ENCODE measurements at places on chromosomes 3 and 15.

DNA sequence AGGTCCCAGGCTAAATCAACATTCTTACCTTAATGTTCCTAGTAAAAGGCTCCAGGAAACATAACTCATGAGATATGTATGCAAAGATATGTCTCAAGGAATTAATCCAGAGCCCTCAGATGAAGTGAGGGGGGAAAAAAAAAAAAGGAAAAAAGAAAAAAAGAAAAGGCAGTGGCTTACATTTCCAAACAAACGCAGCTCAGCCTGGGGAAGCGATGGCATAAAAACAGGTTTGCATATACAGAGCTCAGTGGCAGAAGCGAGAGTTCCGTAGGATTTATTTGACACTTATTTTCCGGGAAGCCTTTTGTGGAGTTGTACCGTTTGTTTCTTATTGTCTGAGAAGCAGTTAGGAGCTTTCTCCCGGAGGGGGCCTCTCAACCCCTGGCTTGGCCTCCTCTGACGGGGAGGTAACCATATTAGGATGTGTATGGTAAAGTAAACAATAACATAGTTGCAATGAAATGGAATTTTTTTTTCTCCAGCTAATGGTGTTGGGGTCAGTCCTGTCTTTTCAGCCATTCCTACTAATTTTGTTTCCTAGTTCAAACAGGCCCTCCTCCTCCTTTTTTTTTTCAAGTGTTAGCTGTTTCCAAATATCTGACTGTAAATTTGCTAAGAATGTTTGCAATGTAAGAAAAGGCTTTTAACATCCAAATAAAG lies 338.6 kb downstream of the FOXP1 start:
- no peak for DNase-seq

DNA sequence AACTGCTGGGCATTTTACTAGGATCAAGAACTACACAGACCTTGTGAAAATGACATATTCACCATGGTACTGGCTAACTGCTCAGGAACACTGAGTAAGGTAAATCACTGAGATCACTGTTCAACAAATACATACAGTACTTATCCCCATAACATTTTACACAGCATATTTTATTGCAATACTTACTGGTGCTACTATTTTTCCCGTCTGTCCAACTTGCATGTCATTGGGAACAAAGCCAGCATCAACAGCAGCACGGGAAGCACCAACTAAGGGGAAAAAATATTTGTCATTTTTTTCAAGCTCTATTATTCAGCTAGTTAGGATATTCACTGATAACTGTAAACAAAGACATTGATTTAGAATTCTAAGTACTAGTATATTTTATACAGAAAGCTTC lies 37.0 kb downstream of the ETFA start:
- DNase-seq, result no peak

DNA sequence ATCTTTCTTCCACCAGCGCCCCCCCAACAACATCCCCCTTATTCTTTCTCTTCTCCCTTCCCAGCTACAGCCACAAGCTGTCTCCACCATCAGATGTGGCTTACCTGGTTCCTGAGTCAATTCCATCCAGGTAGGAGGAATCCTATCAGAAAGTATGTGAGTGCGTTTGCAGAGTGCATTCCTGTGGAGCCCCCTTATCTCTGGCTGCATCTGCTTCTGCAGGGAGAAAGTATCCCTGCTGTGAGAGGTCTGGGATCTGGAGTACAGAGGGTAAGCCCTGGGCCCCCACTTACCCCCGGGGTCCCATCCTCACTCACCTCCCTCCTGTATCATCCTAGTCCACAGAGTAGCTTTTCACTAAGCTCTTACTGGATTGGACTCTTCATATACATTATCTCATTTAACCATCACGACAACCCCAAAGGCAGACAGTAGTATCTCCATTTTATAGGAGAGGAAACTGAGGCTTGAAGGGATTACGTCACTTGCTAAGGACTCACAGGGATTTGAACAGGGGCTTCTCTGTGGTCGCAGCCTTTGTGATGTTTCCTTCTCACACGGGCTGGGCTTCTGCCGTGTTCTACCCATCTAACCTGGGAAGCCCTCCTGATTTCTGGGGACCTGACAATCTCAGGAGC lies 22.2 kb upstream of the MAGEF1 start:
- no peak for DNase-seq

DNA sequence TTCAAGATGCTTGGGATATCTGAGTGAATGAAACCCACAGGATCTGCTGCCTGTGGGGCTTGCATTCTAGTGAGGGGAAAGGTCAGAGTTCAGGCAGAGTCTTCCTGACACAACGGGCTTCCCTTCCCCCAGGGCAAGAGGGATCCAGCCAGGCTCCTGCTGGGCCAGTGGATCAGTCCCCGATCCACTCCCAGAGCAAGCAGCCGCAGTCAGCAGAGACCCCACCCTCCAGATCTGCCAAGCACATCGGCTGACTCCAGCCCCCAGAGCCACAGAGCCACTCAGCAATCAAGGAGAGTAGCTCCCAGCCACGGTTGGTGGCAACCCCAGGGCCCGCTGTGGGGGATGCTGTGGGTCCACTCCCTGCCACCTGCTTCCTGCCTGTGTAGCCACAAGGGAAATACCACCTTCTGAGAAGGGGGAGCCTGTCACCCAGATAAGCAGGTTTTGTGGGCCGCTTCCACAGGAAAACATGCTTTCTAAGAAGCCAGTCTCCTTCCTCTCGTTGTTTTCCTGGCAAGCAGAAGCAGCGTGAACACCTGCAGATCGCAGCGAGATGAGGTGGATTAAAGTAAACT lies 44.9 kb downstream of the CPN2 start:
- peak; percentile 77 for DNase-seq

DNA sequence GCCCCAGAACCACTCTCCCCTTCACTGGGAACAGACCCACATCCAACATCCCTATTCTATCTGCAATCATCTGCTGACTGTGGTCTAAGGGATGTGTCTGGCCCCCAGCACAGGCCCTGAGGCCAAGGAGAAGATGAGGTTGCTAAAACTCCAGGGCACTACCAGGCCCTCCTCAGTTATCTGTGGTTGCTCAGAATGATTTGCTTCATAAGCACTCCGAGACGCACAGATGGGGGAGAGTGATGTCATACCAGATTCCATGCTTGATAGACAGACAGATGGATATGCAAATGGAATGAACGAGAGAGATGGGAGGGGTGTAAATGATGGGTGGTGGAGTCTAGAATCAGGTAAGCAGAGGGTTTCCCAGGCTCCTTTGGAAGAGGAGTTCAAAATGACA lies 57.8 kb downstream of the CEMIP start:
- no peak for DNase-seq

DNA sequence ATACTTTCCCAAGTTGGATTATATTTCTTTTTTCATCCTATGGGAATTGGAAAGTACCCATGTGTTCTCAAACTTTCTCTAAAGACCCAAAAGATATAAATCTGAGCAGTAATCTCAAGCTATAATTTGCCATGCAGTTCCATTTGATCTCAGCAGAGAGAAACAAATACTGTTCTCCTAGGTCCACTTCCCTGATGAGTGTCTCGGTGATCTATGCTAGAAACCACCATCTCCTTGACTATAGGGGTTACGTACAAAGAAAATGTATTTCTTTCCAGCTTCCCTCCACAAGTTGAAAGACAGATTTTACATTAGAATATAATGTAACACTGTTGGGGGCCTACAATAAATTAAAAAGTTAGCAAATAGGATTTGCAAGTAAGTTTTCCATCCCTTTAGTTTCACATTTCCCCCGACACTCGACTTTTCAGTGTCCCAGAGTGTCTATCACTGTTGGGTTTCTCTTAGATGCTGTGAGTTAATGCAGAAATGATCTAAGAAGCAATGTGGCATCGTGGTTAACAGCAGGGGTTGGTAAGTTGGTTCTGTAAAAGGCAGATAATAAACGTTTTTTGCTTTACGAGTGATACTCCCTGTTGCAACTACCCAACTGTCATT lies 465.1 kb upstream of the CFAP20DC start:
- no peak for DNase-seq

- DNase-seq, result no peak
These were observed 1.1 kb upstream of the GK5 start for GRCh38 chr3:142226474-142226873.

DNA sequence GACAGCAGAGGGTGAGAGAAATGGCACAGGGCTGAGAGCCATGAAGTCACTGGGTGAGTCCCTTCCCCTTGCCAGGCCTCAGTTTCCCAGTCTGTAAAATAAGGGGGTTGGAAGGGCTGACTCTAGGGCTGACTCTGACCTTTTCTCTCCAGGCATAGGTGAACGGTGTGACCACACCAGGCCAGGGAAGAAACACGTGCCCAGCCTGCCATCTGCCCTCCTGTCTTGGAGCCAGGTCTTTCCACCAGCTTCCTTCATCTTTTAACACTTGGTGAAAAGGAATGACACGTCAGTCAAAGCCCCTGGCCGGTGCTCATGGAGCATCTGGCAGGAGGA lies 74.4 kb downstream of the CPN2 start:
- peak; percentile 7 for DNase-seq

DNA sequence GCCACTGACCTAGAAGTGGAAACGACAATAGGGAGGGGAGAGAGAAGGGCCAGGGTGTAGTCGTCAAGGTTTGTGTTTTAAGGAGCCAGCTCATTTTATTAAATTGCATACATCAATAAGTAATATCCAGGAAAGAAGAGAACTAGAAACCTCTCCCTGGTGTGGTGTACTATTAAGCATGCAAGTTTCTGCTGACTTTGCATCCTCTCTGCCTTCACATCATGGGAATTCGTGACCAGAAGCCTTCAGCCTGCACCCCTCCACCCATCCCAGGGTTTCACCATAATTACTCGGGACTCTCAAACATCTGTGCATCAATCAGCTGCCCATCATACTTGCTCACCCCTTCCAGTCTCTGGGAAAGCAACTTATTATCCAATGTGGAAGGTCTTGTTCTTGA lies 70.9 kb upstream of the UBE3A start:
- DNase-seq, result no peak

DNA sequence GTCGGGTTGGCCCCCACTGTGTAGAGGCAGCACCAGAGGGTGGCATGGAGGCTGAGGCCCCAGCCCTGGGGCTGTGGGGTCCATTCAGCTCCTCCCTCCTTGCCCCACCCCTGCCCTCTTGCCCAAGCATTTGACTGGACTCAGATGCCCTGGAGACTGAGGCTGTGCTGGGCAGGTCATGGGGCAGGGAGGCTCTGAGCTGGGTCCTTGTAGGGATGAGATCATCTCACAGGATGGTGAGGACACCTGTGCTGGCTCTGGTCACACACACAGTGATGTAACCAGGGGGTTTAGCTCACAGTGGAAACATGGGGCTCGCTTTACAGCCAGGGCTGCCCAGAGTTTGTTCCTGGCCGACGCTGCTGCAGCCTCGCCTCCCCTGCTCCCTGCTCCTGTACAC lies 17.8 kb downstream of the ALPK3 start:
- no peak for DNase-seq

GRCh38 chr3:76888856-76889255 lies 151.0 kb upstream of the ROBO2 start:
- DNase-seq, result no peak

GRCh38 chr15:99403597-99403996 lies 152.3 kb downstream of the LRRC28 start:
- DNase-seq, result no peak

Measured in activated CD4-positive, alpha-beta memory T cell treated with anti-CD3 and anti-CD28 coated beads for 36 hours (primary cell).